Cerebellar cortex (tissue), 1 donor: ENCODE measurements at places on chromosomes 7 and 10.

- DNase-seq: no peak
Measured at GRCh38 chr7:70586822-70587221, 545.1 kb upstream of the GALNT17 start.

DNA sequence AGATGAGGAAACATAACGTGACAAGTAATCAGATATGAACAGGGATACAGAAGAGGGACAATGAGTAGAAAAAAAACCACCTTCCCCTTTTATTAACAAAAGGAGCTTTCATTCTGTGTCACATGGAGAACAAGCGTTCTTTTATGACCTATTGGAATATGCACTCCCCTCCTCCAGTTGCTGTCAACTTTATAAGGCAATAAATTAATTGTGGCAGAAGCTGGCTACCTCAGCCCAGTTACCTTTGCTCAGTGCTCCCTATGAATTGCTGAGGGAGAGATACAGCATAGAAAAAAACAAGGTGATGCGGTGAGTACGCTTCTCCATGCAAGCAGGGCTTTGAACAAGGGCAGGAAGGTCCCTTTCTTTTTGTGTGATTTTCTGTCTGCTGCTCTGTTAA, at the start of gene MGAM2:
Gene MGAM2 (plus strand): TSS at position 220 of the 400 bp plus-strand sequence. CDS start 5,156 bp downstream, outside the sequence.
- no peak for DNase-seq

DNA sequence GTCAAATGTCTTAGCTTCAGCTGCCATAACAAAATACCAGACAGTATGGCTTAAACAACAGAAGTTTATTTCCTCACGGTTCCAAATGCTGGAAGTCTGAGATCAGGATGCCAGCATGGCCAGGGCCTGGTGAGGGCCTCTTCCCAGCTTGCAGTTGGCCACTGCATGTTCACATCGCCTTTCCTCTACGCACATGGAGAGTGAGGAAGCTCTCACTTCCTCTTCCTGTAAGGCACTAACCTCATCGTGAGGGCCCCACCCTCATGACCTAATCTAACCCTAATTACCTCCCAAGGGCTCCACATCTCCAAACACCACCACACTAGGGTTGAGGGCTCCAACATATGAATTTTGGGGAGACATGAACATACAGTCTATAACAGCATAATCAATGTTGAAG, 14.4 kb downstream of the ZNF33B start:
- DNase-seq: no peak

DNA sequence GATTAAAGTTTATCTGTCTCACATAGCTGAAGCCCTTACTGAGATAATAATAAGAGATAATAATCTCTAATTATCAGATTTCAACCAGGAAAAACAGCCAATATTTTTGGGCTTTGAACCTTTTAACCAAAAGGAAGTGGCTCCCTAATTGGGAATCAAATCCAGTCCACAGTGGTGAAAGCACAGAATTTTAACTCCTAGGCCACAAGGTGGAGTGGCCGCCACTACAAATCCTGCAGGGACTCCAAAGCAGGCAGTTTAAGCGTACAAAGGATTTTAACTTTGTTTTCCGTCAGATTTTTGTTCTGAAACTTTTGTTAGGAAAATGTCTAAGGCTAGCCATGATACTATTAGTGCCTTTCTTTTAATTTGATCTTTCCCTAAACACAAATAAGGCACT, 99.6 kb upstream of the CCNY start:
- peak; percentile 14 for DNase-seq

GRCh38 chr10:126628746-126629145, 41.7 kb downstream of the C10orf90 start:
- DNase-seq: peak; percentile 22

DNA sequence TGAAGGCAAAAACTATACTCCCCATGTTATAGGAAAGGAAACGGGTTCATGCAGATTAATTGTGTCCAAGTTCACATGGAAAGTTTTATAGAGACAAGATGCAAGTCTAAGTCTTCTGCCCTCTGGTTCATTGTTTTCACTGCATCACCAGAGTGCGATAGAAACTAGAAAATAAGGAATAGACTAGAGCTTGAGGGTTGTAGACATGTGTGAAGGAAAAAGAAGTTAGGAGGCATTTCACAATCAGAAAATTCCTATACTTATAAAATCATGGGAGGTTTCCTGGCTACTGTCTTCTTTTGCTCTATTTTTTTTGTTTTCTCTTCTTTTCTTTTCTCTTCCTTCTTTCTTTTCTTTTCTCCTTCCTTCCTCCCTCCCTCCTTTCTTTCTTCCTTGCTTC, 329.8 kb downstream of the PLXDC2 start:
- DNase-seq: no peak

DNA sequence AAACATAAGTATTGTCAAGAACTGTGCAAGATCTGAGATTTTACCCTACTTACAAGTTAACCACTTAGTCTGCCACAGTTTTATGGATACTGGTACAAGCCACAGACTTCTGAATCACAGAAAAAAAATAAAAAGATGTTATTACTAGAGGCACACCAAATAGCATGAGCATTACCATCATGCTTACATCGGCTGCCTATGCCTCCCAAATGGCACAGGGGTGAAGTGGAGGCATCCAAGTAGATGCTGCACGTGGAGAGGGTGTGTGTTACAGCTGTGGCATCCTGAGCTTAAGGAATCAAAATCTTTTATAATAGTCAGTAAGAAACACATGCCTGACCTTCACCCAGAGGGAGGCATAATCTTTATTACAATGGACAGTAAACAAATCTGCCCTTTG, 207.8 kb downstream of the TFEC start:
- DNase-seq: no peak

GRCh38 chr7:123749537-123749857, 694 bp upstream of the WASL start:
- DNase-seq: no peak

DNA sequence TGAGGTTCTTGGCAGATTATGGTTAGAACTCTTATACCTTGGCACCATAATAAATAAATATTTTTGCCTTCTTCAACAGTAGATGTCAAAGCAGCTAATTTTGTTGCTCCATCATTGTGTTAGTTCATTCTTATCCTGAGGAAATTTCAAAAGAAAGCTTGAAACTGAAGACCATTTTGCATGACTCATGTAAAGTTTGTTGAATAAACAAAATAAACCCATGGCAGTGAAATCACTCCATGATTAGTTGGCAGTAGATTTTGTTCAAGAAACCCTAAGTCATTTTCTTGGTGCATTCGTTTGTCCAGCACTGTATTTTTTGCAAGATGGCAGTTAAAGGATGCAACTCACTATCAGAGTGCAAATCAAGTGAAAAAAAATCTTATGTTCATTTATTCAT, 91.6 kb downstream of the HECW1 start:
- DNase-seq: no peak

DNA sequence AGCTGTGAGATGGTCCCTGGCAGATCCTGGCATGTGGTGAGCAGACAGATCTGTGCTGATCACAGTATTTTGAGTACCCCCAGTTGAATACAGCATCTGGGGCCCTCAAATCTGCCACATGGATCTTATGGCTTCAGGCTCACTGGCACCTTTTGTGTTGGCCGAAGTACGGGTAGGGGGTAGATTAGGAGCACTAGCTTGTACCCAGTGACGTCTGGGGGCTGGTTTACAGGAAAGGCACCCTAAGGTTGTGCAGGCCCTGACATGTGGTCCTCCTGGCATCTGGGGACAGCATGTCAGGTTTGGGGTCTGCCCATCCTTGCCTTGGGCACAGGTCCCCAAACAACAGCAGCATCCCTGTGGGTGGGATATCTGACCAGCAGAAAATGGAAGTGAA, 53.2 kb downstream of the SYPL1 start:
- no peak for DNase-seq

DNA sequence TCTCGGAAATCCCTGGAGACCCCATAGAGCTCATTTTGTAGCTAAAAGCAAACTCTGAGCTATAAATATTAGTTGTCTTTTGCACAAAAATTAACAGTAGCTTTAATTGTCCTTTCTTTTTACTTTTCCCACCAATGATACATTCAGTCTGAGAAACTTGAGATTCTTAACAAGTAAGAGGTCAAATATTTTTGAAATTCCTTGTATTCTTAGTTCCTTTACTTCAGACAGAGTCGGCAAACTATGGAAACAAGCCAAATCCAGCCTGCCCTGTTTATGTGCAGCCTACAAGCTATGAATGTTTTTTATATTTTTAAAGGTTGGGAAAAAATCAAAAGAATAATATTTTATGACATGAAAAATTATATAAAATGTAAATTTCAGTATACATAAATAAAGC, 146.6 kb downstream of the CTNNA3 start:
- no peak for DNase-seq

GRCh38 chr7:56229631-56230030, 113.4 kb upstream of the NUPR2 start:
- DNase-seq: no peak

DNA sequence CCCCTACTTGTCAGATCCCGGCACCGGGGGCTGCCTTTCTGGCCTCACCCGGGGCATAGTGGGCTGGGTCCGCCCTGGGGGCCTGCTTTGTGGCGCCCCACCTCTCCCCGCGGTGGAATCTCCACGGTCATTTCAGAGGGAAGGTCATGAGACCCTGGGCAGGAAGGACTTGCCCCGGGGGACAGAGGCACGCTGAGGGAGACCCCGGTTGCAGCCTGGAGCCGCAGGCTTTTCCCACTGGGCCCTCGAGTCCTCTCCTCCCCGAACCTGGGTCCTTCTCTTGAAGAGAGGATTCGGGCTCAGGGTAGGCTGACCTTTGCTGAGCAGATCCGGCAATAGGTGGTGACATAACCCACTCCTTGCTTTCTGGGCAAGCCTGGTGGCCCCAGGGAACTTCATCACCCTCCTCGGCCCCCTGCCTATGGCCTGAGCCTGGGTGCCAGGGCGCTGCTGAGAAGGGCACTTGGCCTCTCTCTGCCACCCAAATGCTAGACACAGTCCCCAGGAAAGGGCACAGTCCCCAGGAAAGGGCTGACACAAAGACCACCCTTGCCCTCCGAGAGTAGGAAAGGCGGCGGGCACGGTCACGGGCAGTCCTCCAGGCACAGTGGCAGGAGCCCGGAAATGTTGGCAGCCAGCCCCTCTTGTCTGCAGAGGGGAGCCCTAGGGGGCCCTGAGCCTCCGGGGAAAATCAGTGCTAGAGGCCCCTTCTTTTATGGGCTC, 36.2 kb downstream of the FKBP6 start:
- DNase-seq: no peak

DNA sequence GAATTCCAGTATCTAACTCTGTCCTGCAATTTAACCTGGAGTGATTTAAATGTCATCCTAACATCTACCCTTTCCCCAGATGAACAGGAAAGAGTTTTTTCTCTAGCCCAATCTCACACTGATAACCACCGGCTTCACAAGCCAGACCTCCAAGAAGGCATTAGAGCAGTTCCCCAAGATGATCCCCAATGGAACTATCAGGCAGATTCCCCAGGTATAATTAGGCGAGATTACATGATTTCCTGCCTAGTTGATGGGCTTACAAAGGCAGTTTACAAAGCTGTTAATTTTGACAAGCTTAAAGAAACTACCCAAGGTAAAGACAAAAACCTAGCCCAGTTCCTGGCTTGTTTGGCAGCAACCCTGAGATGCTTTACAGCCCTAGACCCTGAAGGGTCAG, 14.1 kb upstream of the NT5C2 start:
- no peak for DNase-seq

GRCh38 chr7:23654508-23654907, 25.5 kb upstream of the FAM221A start:
- DNase-seq: peak; percentile 26

- peak; percentile 54 for DNase-seq
Measured at GRCh38 chr7:32957326-32958045, at the start of gene FKBP9. FKBP9 (plus strand) TSS chr7:32957440; CDS start chr7:32957574, 134 bp downstream.

- DNase-seq: no peak
Measured at GRCh38 chr10:84696610-84697009, 368.2 kb downstream of the CCSER2 start.

GRCh38 chr7:148793590-148793989, 90.5 kb downstream of the EZH2 start:
- DNase-seq: no peak

GRCh38 chr10:75209921-75210281, 695 bp upstream of the VDAC2 start:
- peak; percentile 79 for DNase-seq

DNA sequence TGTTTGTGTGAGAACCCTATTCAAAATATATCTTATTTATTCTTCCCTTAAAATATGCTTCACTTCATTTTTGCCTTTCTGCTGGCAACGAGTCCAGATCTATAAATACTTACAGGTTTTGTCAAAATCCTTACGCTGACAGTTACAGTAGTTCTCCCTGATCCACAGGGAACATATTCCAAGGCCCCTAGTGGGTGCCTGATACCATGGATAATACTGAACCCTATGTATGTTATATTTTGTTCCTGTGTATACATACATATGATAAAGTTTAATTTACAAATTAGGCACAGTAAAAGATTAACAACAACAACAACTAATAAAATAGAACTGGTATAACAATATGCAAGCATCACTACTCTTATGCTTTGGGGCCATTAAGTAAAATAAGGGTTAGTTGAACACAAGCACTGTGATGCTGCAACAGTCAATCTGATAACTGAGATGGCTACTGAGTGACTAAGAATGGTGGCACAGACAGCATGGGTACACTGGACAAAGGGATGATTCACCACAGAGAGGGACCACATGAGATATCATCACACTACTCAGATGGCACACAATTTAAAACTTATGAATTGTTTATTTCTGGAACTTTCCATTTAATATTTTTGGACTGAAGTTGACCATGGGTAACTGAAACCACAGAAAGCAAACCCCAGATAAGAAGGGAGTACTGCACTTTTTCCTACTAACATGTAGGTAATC, 29.4 kb upstream of the PCGF5 start:
- no peak for DNase-seq

DNA sequence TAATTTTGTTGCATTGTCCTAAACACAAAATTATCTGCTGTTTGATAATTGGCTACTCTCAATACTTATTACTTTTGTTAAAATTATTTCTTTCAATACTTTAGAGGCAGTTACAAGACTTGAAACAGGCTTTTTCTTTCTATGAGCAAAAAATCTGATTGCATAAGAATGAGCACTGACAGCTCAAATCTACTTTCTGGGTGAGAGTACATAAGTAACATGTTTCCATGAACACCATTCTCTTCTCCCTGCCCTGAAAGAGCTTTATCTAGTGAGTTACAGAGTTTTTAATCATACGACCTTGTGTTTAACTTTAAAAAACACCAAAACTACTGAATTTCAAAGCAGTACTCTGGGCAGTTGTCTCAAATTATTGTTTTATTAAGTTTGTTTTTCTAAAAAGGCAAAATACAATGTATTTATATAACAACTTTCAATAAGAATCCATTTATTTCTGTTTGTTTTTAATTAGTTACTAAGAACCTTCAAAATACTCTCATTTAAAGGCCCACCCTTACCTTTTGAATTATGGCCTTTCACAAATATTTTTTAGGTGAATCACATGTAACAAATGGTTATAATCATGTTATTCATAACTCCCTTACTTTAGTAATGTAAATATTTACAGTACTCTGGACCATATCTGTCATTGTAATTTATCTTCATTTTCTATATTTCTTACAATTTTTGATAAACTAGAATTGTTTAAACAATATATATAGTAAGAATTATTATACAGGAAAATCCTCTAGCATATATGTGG, 23.0 kb upstream of the TFAM start:
- no peak for DNase-seq
